ENCODE measurements at places on chromosomes 1 and 21.

DNA sequence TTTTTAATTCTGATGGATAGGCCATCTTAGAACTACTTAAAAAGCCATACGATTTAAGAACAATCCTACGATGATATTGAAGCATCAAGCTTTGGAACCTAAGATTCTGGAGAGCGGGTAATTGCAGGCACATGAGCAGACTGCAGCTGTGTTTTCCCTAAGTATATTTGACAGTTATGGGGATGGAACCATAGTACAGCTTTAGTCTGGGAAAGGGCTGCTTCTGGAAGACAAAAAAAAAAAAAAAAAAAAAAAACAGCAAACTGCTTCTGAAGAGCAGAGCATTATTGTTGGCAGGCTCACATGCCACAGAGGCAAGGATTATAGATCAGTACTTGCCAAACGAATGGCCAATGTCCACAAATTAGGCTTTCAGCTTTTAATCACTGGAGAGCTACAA, 1618.7 kb downstream of the AMY1C start:
- no peak for DNase-seq

DNA sequence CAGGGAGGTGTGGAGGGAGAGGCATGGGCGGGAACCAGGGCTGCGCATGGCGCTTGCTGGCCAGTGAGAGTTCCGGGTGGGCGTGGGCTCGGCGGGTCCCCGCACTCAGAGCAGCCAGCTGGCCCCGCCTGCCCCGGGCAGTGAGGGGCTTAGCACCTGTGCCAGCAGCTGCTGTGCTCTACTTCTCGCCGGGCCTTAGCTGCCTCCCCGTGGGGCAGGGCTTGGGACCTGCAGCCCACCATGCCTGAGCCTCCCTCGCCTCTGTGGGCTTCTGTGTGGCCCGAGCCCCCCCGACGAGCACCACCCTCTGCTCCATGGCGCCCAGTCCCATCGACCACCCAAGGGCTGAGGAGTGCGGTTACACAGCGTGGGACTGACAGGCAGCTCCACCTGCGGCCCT, 38.6 kb upstream of the WARS2 start:
- no peak for DNase-seq

GRCh38 chr1:26597629-26598039, 68.1 kb downstream of the RPS6KA1 start:
- DNase-seq = no peak

DNA sequence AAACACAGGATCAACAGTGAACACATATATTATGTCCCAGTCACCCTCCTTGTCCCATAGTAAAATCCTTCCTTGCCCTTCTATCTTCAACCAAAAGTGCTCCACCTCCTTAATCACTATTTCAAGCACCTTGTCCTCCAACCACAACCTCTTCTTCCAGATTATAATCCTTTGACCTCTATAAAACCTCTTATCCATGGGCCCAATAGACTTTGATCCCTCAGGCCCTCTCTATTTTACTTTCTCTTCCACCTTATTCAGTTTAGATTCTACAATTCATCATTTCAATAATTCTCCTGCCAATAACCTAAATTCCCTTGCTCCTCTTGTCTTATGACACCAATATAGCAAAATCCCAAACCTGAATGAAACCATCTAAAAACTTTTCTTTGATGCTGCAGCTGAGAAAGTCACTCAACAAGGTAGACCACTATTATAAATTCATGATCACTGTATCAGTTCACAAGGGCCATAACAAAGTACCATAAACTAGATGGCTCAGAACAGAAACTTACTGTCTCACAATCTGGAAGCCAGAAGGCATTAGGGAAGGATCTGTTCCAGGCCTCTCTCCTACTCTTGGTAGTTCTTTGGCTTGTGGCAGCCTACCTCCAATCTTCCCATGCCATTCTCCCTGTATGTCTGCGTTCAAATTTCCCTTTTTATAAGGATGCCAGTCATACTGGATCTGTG, 24.8 kb downstream of the EPS15 start:
- no peak for DNase-seq

- DNase-seq = no peak
Measured at GRCh38 chr1:236543065-236543669, 19.4 kb downstream of the LGALS8 start.

- DNase-seq = no peak
Measured at GRCh38 chr1:7679159-7679872, 91.8 kb upstream of the VAMP3 start.

DNA sequence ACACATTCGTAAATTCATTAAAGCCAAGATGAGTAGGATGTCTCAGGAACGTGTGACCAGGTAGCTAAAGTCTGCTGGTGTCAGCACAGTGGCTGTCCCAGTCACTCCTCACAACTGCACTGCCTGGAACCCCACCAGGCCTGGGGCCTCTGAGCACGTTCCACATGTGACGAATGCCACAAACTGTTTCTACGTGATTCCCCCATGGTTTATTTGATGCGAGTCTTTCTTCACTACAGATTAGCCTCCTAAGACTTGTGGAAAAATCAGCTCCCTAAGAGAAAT, 33.2 kb downstream of the PRDM15 start:
- no peak for DNase-seq

- DNase-seq = no peak
Measured at GRCh38 chr1:52814465-52814864, 28.1 kb upstream of the ZYG11A start.

DNA sequence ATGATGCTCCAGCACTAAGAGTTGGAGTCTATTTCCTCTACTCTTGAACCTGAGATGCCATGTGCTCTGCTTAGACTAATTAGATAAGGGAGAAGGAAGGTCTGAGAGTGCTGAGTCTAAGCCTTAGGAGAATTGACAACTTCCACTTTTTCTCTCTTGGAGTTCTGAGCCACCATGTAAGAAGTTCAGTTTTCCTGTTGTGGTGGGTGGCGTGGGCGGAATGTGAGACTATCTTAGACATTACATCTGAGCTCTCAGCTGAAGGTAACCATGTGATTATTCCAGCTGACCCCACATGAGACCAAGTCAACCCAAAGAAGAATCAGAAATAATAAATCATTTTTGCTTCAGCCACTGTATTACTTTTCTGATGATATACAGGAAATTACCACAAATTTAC, 404.5 kb upstream of the LRRC7 start:
- DNase-seq = no peak

GRCh38 chr1:113657126-113657525, 102.2 kb downstream of the PHTF1 start:
- no peak for DNase-seq

GRCh38 chr1:174789399-174789798, 210.3 kb upstream of the CACYBP start:
- no peak for DNase-seq

- DNase-seq = no peak
Measured at GRCh38 chr1:192554904-192555303, 20.7 kb upstream of the RGS1 start.

GRCh38 chr1:108610073-108610472, 50.2 kb downstream of the EEIG2 start:
- DNase-seq = no peak

- DNase-seq = no peak
Measured at GRCh38 chr1:23845163-23845562, 19.9 kb upstream of the HMGCL start.

GRCh38 chr1:24301785-24302175, 17.4 kb upstream of the GRHL3 start:
- no peak for DNase-seq
